Activated CD8-positive, alpha-beta memory T cell treated with anti-CD3 and anti-CD28 coated beads for 1 hour (primary cell): ENCODE measurements at places on chromosomes 5 and 9.

GRCh38 chr5:57559110-57559635 lies 76.6 kb upstream of the ACTBL2 start:
- DNase-seq: no peak

DNA sequence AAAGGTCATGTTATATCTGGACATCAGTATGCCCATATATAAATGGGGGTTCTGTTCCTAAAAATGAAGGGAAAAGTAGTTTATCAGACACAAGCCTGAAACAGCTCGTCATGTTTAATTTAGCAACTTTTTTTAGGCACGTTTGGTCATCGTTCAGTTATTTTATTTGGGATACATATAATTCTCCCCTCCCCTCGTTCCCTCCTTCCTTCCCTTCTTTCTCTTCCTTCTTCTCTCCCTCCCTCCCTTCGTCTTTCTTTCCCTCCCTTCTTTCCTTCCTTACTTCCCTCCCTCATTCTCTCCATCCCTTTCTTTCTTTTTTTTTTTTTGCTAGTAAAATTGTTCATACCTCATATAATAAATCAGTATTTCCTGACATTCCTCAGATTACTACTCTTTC lies 3.4 kb downstream of the PPWD1 start:
- DNase-seq: no peak

DNA sequence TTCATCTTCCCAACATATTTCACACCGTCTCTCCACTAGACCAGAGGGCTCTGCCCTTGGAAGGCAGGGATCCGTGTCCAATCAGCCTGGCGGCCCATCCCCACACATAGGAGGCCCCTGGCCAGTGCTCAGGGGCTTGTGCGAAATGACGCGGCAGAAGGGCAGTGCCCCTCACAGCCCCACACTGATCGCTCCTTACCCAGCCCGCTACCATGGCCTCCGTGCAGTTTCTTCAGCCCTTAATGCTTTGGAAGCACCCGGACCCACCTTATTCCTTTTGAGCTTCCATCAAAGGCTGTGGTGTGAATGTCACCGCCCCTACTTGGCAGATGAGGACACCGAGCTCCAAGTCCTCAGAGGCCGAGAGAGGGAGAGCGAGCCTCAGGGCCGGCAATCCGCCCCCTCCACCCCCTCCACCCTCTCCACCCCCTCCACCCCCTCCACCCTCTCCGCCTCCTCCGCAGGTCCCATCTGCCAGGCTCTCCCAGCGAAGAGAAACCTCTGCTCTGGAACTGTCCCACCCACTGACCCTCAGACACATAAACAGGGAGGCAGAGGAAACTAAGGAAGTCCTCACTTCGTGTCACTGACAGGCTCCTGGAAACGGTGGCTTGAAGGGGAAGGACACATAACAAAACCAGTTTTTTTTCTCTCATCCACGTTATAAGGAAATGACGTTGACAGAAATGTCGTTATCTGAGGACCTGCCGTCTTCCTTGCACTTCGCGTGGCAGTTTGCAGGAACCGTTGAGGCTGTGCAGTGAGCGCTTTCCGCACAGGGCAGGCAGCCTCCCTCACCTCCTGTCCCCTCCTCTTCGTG lies 13.9 kb downstream of the QSOX2 start:
- DNase-seq: no peak

DNA sequence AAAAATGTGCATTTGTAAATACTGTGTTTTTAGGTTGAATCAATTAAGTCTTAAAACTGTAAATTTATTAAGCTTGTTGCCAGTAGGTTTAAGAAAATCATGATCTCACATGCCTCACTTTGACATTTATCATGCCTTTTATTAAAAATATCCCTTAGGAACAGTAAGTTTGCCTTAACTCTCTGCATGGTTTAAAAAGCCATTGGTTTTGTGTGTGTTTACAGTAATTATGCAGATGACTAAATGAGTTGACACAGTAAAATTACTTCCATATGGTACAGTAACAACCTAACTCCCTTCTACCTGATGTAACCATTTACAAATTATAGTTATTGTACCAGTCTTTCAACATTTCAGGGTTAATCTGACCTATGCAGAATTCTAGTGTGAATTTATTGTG lies 6.5 kb downstream of the RPS6 start:
- DNase-seq: no peak

- no peak for DNase-seq
These were observed 189.7 kb downstream of the DAB2IP start for GRCh38 chr9:121840838-121841760.

- DNase-seq: no peak
These were observed 528.2 kb upstream of the DAP start for GRCh38 chr5:11289208-11289607.

DNA sequence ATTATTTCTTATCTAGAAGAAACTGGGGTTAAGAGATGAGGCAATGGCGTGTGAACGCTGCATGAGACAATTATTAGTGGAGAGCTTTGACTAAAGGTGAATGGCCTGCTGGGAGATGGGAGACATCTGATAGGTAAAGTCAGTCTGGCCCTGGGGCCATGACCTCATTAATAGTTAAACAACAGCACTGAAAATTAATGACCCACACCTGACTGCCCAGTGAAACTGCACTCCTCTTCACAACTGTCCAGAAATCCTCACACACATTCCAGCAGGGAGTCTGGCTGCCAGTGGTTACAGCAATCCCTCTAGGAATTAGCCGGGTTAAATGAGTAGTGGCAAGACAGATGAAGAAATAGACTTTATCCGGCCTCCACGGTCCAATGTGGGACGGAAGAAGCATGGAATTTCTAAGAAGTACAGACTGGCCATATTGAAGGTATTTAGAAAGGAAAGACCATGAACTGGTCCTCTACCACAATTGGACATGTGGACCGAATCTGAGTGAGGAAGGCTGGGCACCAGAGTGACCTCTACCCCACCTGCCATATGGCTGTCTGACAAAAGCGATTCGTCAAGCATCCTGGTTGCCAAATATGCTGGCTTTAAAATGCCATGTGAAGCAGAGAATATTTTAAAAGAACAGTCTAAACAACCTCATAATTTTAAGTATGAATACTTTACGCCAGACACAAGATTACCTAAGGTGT lies 138.4 kb downstream of the EFNA5 start:
- DNase-seq: no peak

GRCh38 chr9:130578865-130579737 lies at the start of gene FUBP3:
FUBP3 (plus strand) TSS chr9:130579577; CDS start chr9:130579681, 104 bp downstream.
- DNase-seq: peak; percentile 65

- DNase-seq: no peak
These were observed 381.3 kb downstream of the DMRT2 start for GRCh38 chr9:1431461-1431860.

- DNase-seq: no peak
These were observed 1.5 kb upstream of the RETREG1 start for GRCh38 chr5:16618138-16618897.

GRCh38 chr9:88280816-88281382 lies 107.3 kb upstream of the SPIN1 start:
- no peak for DNase-seq

GRCh38 chr5:151638619-151639018 lies 47.5 kb upstream of the FAT2 start:
- no peak for DNase-seq

- no peak for DNase-seq
These were observed 26.9 kb downstream of the SPEF2 start for GRCh38 chr5:35644543-35644942.

GRCh38 chr9:104463864-104464263 lies 40.2 kb upstream of the OR13F1 start:
- DNase-seq: no peak

GRCh38 chr5:18311266-18311665 lies 677.0 kb downstream of the TAF11L14 start:
- DNase-seq: no peak

GRCh38 chr9:95211028-95211427 lies 106.5 kb downstream of the FANCC start:
- DNase-seq: no peak

- no peak for DNase-seq
These were observed 5.6 kb upstream of the HMGCR start for GRCh38 chr5:75331095-75332090.

GRCh38 chr5:149800633-149801032 lies 70.5 kb downstream of the PPARGC1B start:
- no peak for DNase-seq

DNA sequence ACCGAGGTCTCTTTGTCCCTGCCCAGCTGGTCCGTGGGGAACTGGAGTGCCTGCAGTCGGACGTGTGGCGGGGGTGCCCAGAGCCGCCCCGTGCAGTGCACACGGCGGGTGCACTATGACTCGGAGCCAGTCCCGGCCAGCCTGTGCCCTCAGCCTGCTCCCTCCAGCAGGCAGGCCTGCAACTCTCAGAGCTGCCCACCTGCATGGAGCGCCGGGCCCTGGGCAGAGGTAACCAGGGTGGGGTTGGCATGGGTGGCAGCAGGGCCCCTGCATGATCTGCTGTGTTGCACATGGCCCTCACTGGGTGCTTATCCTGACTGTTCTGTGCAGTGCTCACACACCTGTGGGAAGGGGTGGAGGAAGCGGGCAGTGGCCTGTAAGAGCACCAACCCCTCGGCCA lies 119.2 kb upstream of the ICE1 start:
- DNase-seq: no peak

DNA sequence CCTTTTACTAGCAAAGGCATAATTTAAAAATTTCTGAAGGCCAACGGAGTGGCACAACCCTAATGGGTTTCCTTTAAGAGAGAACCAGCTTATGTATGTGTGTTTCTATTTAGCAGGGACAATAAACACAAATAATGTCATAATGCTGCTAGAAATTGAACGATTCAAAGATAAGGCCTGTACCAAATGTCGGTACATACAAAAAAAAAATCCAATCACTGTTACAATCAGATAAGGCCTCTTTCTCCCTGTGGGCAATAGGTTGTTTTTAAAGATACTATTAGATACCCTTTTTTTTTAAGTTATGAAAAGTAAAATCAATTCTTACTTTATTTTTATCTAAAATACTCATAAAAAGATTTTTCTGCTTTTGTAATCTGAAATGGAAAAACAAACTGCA lies 821.0 kb downstream of the PRELID2 start:
- no peak for DNase-seq

- DNase-seq: no peak
These were observed 105.5 kb downstream of the PJA2 start for GRCh38 chr5:109304309-109304708.

GRCh38 chr9:136650648-136651047 lies 12.1 kb upstream of the EGFL7 start:
- no peak for DNase-seq

GRCh38 chr5:86929123-86929766 lies 311.5 kb downstream of the COX7C start:
- DNase-seq: no peak

GRCh38 chr5:51567636-51568035 lies 184.4 kb downstream of the ISL1 start:
- DNase-seq: no peak

GRCh38 chr9:113293285-113293878 lies 9.8 kb downstream of the RNF183 start:
- DNase-seq: no peak

DNA sequence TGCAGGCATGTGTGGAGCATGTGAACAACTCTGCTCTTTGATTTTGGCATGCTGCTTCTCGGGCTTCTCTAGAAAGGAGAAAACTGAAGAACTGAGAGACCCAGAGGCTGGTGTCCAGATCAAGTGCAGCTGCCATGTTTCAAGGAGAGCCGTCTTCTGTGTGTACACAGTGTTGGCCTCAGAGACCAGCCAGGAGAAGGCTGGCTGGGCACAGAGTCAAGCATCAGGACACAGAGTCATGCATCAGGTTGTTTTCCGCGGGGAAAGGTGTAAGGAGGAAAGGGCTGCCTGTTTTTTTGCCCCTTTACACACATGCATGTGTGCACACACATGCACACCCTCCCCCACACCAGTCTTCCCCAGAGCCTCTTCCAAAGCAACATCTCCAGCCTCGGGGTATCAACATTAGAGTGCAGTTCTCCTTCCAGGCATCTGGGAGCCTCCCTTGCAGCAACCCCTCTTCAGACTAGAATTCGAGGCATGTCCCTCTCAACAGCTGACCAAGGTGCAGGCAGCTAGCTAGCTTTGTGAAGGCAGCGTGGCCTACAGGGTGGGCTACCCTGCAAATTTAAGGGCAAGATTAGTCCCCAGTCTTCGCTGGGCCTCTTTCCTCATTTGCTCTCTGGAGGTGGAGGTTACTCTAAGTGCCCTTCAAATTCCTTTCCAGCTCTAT lies 180.9 kb downstream of the AOPEP start:
- no peak for DNase-seq

DNA sequence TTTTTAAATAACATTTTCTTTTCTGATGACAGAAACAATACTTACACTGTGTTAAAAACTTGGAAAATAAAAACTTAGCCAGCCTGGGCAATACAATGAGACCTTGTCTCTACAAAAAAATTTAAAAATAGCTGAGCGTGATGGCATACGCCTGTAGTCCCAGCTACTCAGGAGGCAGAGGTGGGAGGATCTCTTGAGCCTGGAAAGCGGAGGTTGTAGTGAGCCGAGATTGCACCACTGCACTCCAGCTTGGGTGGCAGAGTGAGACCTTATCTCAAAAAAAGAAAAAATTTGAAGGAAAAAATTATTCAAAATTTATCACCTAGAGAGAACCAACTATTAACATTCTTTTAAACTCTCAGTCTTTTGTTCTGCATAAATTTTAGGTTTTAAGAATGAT lies 4.9 kb upstream of the CMYA5 start:
- no peak for DNase-seq

- no peak for DNase-seq
These were observed 260.6 kb upstream of the ANKRD55 start for GRCh38 chr5:56493766-56494165.

DNA sequence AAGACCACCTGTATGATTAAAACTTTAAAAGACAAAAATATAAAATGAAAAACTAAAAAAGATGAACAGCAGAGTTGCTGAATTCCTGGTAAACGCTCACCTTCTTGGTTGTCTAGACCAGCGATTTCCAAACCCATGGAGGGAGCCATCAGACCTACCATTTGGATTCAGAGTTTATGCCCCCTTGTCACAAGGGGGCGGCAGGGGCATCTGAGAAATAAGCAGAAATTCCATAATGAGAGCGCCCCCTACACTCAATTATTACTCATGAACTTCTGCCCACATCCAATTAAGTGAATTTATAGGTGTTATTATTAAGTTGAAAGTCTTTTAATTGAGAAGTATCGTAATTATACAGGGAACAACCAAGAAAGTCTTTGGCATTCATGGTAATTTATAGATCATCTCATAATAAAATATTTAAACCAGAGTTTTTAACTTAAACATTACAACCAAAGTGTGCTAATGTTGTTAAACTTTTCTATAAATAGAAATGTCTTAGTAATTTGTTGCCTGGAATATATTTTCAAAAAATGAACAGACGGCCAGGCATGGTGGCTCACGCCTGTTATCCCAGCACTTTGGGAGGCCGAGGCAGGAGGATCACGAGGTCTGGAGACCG lies 35.2 kb upstream of the SPATA31C2 start:
- DNase-seq: peak; percentile 35

- no peak for DNase-seq
These were observed 40.7 kb downstream of the VCAN start for GRCh38 chr5:83512061-83512745.
